ENCODE measurements at places on chromosomes 7 and 10.

GRCh38 chr10:31897506-31897905 lies 31.1 kb downstream of the ARHGAP12 start:
- no peak for DNase-seq

GRCh38 chr7:44703921-44704320 lies 44.7 kb upstream of the ZMIZ2 start:
- DNase-seq: no peak

DNA sequence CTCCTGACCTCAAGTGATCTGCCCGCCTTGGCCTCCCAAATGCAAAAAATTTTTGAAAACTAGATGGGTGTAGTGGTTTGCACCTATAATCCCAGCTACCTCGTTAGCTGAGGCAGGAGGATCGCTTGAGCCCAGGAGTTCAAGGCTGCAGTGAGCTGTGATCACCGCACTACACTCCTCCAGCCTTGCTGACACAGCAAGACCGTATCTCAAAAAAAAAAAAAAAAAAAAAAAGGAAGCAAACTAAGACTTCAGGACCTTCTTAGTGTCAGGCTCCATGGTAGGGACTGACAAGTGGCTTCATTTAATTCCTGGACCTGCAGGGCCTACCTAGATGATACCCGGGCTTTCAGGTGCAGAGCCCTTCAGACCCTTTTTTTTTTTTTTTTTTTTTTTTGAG lies 2.5 kb downstream of the POP7 start:
- DNase-seq: no peak

DNA sequence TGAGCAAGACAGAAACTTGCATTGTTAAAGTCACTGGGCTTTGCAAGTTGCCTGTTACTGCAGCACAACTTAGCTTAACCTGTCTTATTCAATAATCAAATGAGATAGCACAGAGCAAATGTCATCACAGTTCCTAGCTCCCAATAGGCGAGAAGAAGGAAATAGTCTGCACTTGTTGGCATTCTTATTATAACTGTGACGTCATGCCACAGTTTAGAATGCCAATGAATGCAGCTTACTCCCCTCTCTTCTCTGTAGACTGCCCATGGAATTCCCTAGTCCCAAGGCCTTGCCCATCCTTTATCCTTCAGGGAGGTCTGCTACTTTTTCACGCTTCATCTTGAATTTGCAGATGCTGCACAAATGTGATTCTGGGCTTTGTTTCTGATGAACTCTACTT lies 1094.9 kb upstream of the AUTS2 start:
- DNase-seq: no peak

DNA sequence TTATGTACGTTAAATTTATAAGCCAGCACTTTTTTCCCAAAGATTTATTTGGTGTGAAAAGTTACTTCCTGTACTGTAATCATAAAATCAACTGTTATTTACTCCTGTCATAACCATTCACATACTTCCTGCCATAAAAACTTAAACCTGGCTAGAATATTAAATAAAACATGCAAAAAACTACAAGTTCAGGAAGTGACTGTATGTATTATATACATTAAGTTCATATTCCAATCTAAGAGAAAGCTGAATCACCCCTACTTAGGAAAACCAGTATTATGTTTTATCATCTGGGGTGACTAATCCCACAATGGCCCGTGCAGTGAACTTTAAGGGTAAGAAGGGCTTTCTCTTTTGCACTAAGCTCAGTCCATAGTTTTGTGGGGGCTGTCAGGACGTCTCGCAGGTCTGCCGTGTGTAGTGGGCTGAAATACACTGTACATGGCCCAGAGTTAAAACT lies 183.7 kb upstream of the KLF14 start:
- no peak for DNase-seq

- DNase-seq: no peak
These were observed 355.5 kb downstream of the CDC14C start for GRCh38 chr7:49279891-49280290.

DNA sequence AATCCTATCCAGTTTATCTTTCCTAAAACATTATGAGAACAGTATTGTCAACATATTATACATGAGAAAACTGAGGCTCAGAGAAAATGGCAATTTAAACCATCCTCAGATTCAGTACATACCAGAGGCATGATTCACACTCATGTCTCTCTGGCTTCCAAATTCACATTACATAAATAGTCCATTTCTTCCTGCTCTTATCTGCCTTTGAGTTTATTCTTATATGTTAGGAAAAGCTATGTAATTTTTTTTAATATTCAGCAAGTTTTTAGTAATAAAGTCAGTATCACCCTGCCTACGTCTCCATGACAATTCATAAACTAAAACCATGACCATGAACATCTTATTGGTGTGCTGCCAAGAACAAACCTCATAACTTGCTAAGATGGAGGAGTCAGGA lies 1260.2 kb upstream of the SORCS1 start:
- DNase-seq: no peak

- no peak for DNase-seq
These were observed 235.9 kb downstream of the SLC25A13 start for GRCh38 chr7:96085953-96086352.

GRCh38 chr7:137875746-137876145 lies 29.0 kb upstream of the DGKI start:
- no peak for DNase-seq

All from hematopoietic multipotent progenitor cell treated with erythropoietin and hydrocortisone succinate and interleukin-3 and kit ligand, for 8 days (in vitro differentiated cells).